ENCODE measurements at places on chromosomes 1 and 21.
A peak's percentile ranks its signal among the peaks of the same experiment; 100 is the strongest.

- no peak for DNase-seq
Measured at GRCh38 chr1:12711536-12711935, 4.4 kb upstream of the AADACL3 start.

DNA sequence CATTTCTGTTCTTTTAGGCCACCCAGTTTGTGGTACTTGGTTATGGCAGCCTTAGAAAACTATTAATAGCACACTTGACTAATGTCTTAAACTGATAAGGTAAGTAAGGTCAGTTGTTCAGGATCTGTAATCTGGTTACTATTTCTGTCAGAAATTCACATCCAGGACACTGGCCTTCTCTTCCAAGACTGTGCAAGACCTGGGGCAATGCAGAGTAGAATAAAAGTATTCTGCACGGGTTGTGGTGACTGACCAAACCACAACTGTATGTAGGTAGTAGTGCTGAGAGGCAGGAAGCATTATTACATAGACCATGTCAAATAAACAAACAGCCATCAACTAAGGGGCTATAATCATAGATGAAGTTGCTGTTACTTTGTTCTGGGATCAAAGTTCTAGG lies 46.7 kb downstream of the WARS2 start:
- no peak for DNase-seq

GRCh38 chr1:5198328-5198727 lies 543.9 kb downstream of the AJAP1 start:
- DNase-seq = no peak

GRCh38 chr1:205667909-205668643 lies 12.2 kb downstream of the SLC45A3 start:
- peak; percentile 55 for DNase-seq

- no peak for DNase-seq
Measured at GRCh38 chr21:37348664-37349063, 17.9 kb upstream of the DYRK1A start.

DNA sequence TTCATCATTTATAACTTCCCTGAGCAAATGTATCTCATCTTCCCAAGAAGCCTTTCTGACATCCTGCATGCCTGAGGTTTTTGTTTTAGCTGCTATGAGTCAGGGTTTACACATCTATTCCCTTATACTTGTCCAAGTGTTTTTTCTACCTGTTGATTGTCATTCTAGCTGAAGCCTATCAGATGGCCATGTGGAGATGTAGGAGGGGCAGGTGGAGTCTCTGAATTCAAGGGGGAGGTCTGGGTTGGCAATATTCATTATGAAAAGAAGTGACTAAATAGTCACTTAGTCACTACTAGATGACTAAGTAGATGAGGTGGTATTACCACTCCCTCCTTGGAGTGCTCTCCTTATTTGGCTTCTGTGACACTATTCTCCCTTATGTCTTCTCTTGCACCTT lies 52.4 kb downstream of the XCL1 start:
- DNase-seq = no peak

Measured in putamen (tissue), 1 donor.